ENCODE measurements at places on chromosomes 11 and 22.

DNA sequence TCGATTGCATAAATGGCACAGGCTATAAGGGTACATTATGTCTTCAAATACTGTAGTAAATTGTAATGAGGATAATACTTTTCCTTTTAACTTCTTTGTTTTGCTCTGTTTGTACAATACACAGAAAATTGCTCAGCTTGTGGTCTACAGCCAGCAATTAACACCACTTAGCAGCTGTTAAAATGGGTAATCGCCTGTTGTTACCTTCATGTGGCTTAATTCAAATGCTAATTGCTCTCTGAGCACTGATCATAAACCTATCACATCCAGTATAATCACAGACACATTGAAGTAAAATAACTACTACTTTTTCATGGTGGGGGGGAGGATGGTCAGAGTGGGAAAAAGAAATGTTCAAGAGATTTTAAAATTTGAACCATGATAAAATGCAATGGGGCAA is 1164.1 kb upstream of the CNTN5 start:
- no peak overlapping the region for H3K27ac ChIP-seq
- H3K27me3 ChIP-seq: no peaks in the 10 kb centered on the region
- no peak for DNase-seq
- no peaks in the 10 kb centered on the region for H3K4me1 ChIP-seq
- H3K36me3 ChIP-seq: no peaks in the 10 kb centered on the region

DNA sequence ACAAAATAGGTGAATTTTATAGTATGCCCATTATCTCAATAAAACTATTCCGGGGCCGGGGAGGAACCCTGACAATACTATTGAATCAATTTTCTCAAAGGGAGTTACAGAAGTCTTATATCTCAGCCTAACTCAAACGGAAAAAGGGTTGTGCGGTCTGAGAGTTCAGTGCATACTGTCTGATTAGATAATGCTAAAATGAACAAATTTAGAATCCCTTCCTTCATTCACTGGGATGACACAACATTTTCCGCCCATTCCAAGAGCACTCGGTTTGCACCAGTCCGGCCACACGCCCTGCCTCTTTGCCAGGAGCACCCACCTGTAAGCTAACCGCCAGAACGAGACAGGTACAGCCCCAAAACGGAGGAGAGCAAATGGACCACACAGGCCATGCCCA is 50.0 kb upstream of the NFRKB start:
- H3K27ac ChIP-seq: no peak overlapping the region
- H3K36me3 ChIP-seq: no peaks in the 10 kb centered on the region
- DNase-seq: no peak
- H3K4me3 ChIP-seq: no peak overlapping the region
- H3K27me3 ChIP-seq: no peaks in the 10 kb centered on the region

DNA sequence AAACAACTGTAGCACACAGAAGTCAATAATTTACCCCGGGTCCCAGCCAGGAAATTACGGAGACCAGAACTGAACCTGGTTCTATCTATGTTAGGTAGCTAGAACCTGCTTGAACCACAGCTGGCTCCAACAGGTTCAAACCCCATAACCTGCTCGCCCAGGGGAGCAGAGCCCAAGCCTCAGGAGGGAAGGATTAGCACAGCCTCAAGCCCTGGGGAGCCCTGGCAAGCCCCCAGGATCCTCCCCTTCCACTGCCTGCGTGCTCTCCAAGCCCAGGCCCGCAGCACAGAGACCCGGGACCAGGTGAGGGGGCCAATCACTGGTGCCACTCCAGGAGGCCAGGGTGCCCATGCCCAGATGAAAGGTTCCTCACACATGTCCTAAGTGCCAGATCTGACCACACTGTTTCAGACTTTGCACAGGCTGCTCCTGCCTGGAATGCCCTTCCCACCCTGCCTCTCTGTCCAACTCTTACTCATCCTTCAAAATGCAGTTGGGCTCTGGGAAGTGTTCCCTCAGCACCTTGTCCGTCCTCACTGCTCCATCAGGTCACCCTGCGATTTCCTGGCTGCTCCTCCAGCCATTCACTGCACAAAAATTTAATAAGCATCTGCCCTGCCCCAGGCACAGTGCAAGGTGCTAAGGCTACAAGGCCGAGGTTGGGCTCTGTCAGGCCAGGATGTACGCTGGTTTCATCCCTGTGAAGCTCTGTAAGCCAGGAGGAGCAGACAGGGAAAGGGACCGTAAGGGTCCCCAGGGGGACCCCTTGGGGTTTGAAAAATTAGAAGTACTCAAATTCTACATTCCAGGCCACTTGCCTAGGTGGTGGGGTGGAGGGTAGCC is 32.2 kb downstream of the ARRB1 start:
- peak overlapping the region; percentile 61 for H3K27ac ChIP-seq
- no peaks in the 10 kb centered on the region for H3K36me3 ChIP-seq
- H3K4me3 ChIP-seq: no peak overlapping the region
- no peak for DNase-seq
- peaks cover 11% of the 10 kb centered on the region for H3K4me1 ChIP-seq

DNA sequence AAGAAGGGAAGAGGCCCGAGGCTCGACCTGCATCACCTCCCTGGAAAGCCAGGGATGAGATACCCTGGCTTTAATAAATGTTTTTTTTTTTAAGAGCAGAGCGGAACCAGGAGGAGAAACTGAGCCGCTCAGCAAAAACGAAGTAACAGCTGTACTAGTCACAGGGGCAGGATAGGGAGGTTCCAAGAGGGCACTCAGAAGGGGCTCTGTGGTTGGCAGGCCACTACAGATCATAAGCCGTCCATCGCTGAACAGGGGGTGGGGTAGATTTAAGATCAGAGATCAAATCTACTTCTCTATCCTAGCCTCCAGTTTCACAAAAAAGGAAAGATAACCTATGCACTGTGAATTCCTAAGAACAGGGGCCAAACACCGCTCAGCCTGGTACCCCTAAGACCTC is 625 bp downstream of the EIF3D start:
- H3K27me3 ChIP-seq: no peaks in the 10 kb centered on the region
- H3K36me3 ChIP-seq: peaks cover 13% of the 10 kb centered on the region
- peak overlapping the region; percentile 92 for H3K27ac ChIP-seq
- peaks cover 5% of the 10 kb centered on the region for H3K4me1 ChIP-seq
- peak overlapping the region; percentile 84 for H3K4me3 ChIP-seq

DNA sequence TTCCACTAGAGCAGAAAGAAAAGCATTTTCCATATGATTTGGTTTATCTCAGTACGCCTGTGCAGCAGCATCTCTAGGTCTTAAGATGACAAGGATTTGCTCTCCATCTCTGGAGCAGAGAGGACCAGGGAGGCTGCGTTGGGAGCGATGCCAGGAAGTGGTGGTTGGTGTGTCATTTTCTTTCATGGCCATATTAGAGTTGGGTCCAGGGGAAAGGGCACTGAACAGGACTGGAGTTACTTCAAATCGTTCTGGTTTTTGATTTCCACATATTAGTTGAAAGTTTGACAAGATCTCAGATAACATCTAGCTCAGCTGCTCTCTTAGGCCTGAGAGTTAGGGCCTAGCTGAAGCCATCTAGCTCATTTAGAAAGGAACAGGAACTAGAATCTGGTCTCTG is 157.7 kb downstream of the ADAMTS15 start:
- no peaks in the 10 kb centered on the region for H3K27me3 ChIP-seq
- H3K4me1 ChIP-seq: no peaks in the 10 kb centered on the region
- no peak for DNase-seq
- H3K27ac ChIP-seq: peak overlapping the region; percentile 78
- no peaks in the 10 kb centered on the region for H3K36me3 ChIP-seq
- no peak overlapping the region for H3K4me3 ChIP-seq
